ENCODE measurements at places on chromosomes 7 and 10.

- DNase-seq: peak; percentile 3
These were observed 128.4 kb downstream of the NSUN6 start for GRCh38 chr10:18523025-18523424.

DNA sequence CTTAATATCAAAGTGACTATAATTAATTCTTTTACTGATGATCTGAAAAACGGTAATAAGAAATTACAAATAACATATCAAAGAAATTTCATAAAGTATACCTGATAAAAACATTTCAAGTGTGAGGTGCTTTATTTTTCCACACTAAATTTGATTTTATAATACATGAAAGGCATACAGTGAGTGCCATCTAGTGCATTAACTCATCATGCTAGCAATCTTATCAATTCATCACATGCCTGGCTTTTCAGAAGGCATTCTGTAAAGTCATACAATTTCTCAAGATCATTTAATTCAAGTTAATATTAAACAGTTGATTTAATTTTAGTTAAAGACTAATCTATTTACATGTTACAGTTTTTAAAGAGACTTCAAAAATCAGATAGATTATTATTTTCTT is 1020.9 kb downstream of the GATA3 start:
- no peak for DNase-seq

GRCh38 chr10:11687779-11688447 is 54.3 kb upstream of the ECHDC3 start:
- no peak for DNase-seq

GRCh38 chr7:50560865-50561351 is 4.3 kb downstream of the DDC start:
- DNase-seq: no peak

DNA sequence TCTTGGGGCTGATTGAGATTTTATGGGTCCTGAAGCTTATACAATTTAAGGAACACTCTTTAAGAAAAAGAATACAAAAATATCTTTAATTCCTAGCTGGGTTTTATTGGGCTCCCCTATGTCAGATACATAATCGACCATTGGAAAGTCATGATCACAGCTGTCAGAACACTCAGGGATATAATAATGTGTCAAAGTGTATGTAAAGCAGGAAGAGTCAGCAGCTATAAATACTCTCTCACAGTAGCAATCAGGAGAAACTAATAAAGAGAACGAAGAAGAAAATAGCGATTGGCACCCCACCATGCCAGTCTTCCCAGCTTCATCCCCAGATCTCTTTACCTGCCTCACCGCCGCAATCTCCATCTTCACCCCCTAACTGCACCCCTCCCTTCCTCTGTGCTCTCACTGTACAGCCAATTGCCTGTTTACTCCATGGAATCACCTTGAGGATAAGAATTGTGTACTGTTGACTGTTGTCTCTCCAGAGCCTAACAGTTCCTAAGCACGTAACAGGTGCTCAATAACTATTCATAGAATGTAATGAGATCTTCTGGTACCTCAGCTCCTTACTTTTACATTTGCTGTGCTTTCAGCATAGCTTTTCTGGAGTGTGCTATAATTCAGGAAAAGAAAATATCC is 24.0 kb upstream of the WNT8B start:
- no peak for DNase-seq

DNA sequence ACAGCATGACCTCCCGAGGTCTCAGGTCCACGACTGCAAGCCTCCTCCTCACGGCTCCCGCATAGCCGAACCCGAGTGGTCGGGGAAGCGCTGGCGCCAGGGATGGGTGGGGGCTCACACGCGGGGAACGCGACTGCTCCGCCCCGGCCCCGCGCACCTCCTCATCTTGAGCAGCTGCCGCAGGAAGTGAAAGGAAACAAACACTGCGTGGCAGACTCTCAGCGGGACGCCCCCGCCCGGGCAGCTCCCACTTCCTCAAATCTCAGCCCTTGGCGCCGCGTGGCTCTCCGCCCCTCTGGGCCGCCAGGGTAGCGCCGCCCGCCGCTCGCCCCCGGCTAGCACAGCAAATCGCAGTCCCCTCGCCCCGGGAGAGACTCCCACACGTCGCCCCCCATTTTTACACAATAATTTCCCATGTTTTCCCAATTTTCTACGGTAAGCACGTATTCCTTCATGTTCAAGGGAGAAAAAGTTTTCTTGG is at the start of gene TMEM243:
Gene TMEM243, minus strand, starts transcription at position 188 of the 481 bp plus-strand sequence. CDS start 229 bp downstream, outside the sequence.
- no peak for DNase-seq

DNA sequence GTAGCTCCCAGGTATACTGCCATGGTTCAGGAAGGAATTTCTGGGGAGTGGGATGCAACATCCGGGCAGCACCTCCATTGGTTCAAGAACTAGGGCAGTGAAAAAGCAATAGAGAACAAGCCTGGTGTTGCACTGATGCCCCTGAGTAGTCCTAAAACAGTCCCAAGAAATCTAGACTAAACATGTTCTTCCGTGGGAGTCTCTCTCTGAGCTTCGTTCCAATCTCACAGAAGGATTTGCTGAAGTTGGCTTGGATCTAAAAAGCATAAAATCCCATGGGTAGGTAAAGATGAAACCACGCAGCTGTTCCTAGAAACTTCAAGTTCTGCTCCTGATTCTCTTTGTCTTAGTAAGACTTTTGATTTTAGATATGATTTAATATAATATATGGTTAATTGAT is 154.5 kb downstream of the PLXDC2 start:
- DNase-seq: no peak

- no peak for DNase-seq
These were observed 88.4 kb downstream of the BEND7 start for GRCh38 chr10:13440185-13441061.

DNA sequence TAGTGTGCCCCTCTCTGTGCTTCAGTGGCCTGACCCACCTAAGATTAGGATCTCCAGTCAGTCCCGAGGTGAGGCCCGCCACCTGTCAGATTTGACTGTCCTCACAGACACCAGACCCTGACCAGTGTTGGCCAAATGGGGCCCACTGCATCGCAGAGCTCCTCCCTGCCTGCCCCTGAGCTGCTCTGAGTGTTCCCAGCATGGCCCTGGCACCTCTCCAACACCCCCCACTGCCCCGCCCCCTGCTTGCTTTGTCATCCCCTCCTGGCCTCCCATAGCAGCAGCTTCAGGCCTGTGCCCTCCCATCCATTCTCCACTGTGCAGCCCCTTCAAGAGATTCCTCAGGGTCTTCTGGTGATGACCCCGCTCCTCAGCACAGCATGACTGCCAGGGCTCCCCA is 67.6 kb downstream of the C10orf120 start:
- DNase-seq: no peak

- no peak for DNase-seq
These were observed 115.0 kb upstream of the SEM1 start for GRCh38 chr7:96824686-96825085.

GRCh38 chr10:126101736-126102135 is 205.4 kb downstream of the FANK1 start:
- DNase-seq: no peak

DNA sequence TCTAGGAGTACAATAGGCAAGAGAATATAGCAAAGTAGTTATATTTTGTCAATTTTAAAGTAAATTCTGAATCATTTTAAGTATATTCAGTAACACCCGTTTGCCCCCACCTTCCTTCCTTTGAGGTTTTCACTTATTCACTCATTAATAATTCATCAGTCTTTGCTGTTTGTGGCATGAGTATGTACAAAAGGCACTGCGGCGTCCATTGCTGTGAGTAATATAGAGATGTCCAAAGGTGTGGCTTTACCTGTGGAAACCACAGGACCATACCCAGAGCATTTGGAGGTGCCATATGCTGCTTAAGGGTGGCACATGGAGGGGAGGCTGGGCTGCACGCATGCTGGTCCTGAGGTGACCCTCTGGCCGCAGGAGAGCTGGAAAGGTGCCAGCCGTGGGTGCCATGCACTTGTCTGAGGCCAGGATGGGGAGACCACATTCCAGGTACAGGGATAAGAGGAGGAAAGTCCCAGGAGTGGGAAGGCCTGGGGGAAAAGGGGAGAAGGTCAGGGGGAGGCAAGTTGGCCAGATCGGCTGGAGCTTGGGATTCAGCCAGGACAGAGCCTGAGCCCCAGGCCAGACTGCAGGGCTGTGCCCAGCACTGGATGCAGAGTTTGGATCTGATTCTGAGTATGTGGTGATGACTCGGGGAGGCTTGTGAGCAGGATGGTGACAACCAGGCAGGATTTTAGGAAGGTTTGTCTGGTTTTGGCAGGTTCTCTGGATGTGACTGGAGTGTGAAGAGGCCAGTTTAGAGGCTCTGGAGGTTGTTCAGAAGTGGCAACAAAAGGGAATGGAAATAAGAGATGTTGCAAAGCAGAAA is 223.4 kb downstream of the MGMT start:
- no peak for DNase-seq

DNA sequence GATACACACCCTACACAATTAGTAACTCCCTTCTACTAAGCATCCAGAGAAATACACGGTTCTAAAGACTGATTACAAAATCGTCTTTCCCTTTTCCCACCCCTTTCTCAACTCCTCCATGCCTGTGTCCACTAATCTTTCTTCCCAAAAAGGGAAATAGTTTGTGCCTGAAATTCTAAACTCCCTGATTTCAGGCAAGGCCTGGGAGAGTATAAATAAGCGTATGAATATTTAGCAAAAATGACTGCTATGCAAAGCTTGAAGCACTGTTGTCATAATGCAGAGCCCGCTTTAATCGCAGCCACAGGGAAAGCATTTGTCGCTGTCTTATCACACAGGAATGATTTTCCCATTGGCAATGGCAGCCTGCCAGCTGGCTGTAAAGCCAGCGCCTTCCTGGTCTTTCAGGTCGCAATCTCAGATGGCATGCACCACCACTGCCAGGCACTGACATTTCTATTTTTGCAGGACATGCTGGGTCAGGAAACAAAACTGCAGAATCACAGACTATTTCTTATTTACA is 142.9 kb upstream of the PCGF5 start:
- DNase-seq: no peak

DNA sequence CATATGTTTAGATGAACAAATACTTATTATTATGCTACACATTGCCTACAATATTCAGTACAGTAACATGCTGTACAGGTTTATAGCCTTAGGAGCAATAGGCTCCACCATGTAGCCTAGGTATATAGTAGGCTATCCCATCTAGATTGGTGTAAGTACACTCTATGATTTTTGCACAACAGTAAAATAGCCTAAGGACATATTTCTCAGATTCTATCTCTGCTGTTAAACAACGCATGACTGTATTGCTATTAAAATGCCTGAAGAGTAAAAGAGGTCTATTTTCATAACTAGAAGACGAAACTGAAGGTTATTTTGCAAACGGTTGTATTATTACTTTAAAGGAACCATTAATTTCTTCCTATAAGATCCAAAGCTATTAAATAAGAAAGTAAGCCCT is 88.3 kb downstream of the SEMA3A start:
- no peak for DNase-seq

DNA sequence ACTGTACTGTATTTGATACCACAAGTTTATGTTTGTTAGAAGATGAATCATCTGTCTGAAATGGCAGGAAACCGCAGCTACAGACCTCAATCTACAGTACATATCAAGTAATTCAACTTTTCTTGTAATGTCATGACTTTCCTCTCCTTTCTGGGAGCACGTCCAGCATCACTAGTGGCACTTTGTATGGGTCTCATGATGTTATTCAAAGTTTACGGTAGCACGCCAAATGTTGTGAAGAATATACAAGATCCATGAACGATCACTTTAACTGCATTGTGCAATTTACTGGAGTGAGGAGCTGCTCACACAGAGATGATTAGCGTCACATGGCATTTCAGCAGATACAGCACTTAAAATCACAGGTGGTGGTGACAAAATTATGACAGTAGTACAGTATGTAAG is 257.8 kb upstream of the GNAI1 start:
- peak; percentile 37 for DNase-seq

Measured in stromal cell of bone marrow (primary cell).